Mesendoderm (in vitro differentiated cells): ENCODE measurements at places on chromosomes 3 and 15.

DNA sequence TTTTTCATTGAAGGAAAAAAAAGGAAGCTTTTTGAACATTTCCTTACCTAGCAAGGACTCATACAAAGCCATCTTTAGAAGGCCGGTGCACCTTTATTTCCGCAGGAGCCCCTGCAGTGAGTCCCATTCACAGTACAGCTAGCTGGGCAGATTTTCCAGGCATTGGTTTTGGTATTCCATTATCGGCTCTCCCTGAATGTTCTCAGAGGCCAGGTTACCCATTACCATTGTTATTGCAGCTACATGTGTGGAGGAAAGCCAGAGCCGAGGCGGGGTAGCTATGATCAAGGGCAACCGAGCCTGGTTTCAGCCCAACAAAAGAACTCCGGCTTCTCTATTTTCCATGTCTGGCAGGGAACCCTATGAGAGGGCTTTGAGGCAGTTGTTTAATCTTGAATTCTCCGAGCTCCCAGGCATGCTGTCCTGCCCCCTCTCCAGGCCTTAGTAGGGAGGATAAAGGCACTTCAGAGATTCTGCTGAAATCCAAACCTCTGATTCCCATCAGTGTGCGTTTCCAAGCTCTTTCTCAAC lies 100.3 kb downstream of the LRRK1 start:
- no peak for DNase-seq

DNA sequence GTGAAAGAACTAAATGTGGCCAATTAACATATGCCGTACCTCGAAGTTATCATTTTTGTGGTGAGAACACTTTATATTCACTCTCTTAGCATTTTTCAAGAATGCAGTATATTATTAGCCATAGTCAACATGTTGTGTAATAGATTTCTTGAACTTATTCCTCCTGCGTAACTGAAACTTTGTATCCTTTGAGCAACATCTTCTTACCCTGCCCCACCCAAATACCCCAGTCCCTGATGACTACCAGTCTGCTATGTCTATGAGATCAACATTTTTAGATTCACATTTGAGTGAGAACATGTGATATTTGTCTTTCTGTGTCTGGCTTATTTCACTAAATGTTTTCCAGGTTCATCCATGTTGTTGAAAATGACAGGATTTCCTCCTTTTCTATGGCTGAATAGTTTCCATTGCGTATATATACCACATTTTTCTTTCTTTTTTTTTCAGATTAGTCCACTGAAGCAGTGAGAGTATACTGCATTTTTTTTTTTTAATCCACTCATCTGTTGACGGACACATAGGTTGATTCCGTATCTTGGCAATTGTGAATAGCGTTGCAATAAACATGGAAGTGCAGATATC lies 12.7 kb upstream of the KBTBD8 start:
- DNase-seq: no peak

DNA sequence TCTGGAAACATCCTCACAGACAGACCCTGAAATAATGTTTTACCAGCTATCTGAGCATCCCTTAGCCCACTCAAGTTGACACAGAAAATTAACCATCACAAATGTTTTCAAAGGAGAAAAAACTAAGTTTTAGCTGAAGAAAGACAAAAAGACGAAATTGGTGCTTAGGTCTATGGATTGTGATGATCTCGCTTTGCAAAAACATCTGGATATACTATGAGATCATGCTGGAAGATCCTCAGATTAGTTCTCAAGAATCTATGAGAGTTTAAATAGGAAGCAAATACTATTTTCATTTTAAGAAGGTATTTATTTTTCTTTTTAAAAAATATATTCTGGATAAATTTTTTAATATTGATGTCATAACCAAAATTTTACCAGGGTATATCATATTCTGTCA lies 42.6 kb upstream of the MBNL1 start:
- DNase-seq: no peak

GRCh38 chr3:52178537-52178936 lies 19.4 kb upstream of the ALAS1 start:
- DNase-seq: no peak

DNA sequence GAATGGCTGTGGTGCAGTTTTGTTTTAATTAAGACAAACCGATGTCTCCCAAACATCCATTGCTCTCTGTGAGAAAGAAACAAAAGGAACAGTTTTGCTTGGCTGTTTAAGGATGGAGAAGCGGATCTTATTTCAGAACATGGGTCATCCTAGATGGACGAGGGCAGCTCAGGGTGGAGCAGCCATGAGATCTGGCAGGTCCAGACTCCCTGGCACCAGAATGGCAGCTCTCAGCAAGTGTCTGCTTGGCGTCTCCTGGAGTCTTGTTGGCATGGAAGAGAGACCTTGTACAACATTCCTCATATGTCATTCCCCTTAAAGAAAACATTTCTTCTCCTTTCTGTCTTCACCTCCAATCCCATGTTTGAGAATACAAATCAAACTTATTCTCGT lies 93.8 kb downstream of the ADAMTSL3 start:
- DNase-seq: no peak

DNA sequence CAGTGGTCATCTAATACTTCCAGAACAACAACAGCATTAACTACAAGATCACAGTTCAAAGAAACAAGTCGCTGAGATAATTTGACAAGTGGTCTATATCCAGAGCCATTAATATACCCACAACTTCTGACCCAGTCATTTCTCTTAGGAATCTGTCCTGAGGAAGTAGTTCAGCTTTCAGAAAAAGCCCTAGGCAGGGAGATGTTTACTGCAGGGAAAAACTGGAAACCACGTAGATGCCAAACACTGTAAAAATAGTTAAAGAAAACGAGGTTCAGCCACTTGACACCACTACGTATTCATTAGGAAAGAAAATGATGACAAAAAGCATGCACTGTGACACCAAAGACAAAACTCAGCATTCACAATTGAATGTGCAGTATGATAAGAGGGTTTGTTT lies 22.3 kb upstream of the CDCP1 start:
- DNase-seq: no peak

DNA sequence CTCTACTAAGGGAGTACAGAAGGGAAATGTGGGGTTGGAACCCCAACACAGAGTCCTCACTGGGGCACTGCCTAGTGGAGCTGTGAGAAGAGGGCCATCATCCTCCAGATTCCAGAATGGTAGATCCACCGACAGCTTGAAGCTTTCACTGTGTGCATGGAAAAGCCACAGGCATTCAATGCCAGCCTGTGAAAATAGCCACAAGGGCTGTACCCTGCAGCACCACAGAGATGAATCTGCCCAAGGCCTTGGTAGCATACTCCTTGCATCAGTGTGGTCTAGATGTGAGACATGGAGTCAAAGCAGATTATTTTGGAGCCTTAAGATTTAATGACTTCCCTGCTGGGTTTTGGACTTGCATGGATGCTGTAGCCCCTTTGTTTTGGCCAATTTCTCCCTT lies 39.3 kb upstream of the KCNMB2 start:
- DNase-seq: no peak

DNA sequence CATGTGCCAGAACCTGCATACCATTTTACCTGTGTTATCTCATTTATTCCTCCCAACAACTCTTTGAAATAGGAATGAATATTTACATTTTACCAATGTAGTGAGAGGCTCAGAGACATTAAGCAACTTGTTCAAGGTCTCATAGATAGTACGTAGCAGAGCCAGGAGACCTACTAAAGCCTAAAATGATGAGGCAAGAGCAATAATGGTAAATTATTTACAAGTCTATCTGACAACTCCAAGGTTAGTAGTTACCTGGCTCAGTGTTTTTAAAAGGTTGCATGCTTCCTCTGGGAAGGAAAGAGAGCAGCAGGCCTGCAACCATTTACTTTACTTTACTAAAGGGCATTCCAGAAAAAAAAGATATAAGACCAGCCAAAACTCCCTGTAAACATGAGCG lies 103.0 kb downstream of the CFAP20DC start:
- no peak for DNase-seq

DNA sequence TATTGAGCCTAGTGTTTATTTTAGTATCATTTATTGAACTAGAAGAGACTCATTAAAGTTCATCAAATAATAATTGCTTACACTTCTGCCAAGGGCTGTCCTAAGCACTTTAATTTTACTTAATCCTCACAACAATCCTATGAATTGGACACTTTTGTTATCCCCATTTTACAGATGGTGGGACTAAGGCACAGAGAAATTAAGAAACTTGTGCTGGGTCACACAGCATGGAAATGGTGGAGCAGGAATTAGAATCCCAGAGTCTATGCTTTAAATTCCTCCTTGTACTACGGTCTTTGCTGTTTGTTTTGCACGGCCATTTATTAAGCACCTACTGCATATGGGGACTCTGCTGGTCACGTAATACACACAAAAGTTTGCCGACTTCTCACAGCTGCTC lies 7.9 kb downstream of the ATP2B2 start:
- no peak for DNase-seq

- DNase-seq: no peak
These were observed 156.0 kb downstream of the EDEM1 start for GRCh38 chr3:5343459-5343858.

- DNase-seq: no peak
These were observed 182.5 kb downstream of the FOXP1 start for GRCh38 chr3:71400986-71401451.

GRCh38 chr15:28098766-28099554 lies at the start of gene OCA2:
OCA2 (minus strand) TSS chr15:28099315; CDS start chr15:28081874, 17,441 bp downstream.
- peak; percentile 81 for DNase-seq

GRCh38 chr3:124935794-124936542 lies 1.4 kb upstream of the MUC13 start:
- no peak for DNase-seq

DNA sequence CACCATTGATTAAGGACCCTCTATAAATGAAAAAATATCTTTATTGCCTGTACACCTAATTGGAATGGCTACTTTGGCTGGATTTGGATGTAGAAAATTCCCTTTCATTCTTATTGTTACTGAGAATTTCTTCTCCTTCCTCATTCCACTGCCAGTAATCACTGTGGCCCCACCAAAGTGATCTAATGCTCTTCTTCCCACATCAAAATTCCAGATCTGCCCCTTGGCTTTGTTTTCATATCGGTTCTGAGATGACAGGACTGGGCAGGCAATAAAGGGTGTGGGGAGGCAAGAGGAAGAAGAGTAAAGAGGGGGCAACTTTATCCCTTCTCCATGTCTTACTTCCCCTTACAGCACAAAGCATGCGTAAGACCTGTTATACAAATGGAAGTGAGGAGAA lies 2.1 kb downstream of the ANKUB1 start:
- DNase-seq: no peak

- no peak for DNase-seq
These were observed 63.8 kb downstream of the NCEH1 start for GRCh38 chr3:172647080-172647479.

GRCh38 chr15:58864602-58865424 lies 68.7 kb downstream of the SLTM start:
- peak; percentile 65 for DNase-seq

GRCh38 chr3:114093016-114093380 lies 36.5 kb downstream of the QTRT2 start:
- no peak for DNase-seq

DNA sequence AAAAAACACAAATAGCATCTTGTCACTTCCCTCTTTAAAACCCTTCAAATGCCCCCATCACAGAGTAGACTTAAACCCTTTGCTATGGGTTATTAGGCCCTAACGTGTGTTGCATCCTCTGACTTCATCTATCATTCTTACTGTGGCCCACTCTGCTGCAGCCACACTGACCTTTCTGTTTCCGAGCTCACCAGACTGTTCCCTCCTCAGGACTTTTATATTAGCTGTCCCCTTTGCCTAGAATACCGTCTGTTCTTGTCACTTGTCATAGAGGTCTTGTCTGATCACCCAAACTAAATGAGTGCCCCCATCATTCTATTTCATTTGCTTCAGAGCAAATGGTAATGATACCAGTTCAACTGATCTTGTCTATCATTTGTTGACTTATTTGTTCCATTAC lies 877 bp upstream of the FEM1B start:
- no peak for DNase-seq

- DNase-seq: no peak
These were observed 20.9 kb upstream of the MUC20 start for GRCh38 chr3:195699860-195700259.

GRCh38 chr15:40633178-40633577 lies 39.1 kb downstream of the KNL1 start:
- no peak for DNase-seq

- DNase-seq: no peak
These were observed 35.0 kb upstream of the COLQ start for GRCh38 chr3:15556512-15556911.

- no peak for DNase-seq
These were observed 30.1 kb downstream of the ZDHHC19 start for GRCh38 chr3:196181127-196181546.

GRCh38 chr15:69161079-69161877 lies 843 bp downstream of the GLCE start:
- DNase-seq: peak; percentile 39

- DNase-seq: no peak
These were observed 41.4 kb upstream of the GLCE start for GRCh38 chr15:69119001-69119400.

DNA sequence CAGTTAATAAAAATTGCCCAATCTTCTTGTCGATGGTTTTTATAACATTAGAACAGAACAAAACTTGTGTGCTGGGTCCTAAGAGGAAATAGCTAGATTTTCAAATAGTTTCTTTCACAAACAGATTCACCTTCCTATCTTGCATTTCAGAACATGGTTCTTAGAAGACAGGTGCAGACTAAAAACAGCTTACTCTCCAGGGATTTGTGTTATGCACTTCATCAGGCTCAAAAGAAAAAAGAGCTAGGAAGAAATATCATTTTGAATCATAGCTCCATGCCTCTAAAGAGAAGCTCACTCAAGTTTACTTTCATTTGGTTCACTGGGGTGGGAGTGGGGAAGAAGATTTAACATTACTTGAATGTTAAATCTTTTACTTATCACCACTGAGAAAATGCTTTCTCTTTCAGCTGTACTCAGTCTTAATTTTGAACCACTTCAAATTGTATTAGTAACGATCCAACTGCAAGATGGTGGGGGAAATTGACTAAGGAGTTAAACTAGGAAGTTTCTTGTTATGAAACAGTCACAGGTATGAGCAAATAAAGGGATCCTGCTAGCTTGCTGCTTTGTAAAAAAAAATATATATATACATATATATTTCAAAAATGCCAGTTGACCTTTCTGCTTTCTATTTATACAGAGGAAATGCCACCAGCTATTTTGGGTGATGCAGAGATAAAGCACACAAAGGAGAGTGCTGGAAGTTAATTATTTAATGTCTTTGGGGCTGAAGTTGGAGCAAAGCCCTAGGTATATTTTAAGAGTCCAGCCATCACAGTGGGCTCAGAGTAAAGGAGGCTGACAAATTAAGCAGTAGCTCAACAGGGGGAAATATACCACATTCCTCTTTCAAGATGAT lies 28.3 kb upstream of the NUDT16 start:
- DNase-seq: no peak

DNA sequence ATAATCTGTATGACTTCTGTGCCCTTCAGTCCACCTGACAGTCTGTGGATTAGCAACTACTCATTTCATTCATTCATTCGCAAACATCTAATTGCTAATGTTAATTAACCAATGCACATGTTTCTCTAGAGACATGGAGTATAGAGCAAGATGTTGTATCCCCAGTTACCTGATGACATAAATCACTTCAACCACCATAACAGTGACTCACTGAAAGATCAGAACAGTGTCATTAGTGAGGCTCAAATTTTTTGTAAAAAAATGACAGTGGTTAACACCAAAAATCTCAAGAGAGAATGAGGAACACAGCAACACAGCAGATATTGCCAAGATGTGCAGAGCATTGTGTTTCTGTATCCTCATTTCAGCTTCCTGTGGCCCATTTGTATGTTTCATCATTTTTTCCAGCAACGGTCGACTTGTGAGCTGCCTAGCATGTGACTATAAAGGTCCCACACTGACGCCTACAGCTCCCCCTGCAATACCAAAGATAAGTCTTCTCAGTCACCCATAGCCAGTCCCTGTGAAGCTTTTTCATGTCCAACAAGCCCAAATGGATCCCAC lies 3.7 kb upstream of the PLD1 start:
- no peak for DNase-seq

GRCh38 chr15:65377105-65377975 lies 462 bp downstream of the IGDCC3 start:
- DNase-seq: peak; percentile 77
